ENCODE measurements at places on chromosomes 2 and 18.

- no peak for DNase-seq
Observed at GRCh38 chr2:128377071-128377910, 58.6 kb upstream of the HS6ST1 start.

DNA sequence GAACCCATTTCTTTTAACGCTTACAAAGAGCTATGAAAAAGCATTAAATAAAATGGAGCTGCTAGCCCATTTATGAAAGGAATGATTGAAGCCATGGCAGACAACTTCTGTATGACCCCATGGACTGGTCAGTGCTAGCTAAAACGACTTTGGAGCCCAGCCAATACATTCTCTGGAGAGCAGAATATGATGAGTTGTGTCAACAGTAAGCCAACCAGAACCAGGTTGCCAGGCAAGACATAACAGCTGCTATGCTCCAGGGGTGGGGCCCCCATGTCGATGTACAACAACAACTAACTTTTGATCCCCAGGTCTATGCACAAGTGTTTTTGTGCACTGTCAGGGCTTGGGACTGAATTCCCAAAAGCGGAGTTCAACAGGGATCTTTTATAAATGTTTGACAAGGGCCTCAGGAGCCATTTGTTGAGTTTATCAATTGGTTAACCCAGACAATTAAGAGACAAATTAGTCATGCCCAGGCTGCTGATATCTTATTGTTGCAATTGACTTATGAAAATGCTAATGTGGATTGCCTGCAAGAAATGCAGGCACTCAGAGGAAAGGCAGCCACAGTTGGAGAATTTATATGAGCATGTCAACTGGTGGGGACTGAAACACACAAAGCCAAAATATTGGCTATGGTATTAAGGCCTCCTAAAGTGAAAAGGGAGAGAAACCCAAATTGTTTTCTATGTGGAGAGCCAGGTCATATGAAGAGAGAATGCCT, 64.6 kb upstream of the MYO3B start:
- DNase-seq, result no peak

- DNase-seq, result no peak
Observed at GRCh38 chr2:15780912-15781574, 159.3 kb upstream of the MYCN start.

DNA sequence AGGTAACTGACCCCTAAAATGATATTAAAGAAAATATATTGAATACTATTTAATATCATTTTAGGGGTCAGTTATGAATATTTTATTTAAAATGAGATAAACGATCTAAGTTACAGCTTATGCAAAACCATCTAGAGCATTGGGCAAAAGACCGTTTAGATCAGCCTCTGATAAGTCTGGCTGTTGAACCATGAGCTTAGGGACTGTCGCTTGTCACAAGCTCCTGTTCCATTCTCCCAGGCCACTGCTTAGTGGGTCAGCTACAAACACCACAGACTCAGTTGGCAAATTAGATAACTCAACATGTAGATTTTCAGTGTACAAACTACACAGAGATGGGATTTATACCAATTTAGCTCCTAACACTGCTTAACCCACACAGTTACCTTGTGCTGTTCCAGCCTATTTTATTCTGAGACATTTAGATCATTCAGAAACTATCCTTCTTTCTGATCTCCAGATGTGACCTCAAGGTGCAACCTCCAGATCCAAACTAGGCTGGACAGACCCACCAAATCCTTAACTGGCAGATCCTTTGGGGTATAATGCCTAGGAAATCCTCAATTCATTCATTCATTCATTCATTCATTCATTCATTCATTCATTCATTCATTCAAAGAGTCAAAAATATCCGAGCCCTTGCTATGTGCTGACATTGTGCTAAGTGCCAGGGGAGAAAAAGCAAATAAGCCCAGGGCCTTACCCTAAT, 82.8 kb downstream of the HRH4 start:
- no peak for DNase-seq

DNA sequence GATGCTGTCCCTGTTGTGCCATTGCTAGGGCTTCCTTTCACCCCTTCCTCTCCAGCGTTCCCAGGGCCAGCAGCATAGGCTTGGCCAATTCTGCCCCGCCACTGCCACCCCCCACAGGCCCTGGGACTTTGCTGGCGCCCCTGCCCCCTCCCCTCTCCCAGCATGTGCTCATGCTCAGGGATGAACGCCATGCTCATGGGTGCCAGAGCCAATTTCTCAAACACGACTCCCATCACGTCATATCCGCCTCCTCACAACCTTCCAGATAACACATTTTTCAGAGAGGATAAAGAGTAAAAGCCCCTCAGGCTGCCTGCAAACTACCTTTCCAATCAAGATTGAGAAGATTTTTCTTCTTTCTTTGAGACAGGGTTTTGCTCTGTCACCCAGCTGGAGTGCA, 48.6 kb downstream of the DNMT3A start:
- DNase-seq, result no peak
